ENCODE measurements at places on chromosomes 4 and X.

DNA sequence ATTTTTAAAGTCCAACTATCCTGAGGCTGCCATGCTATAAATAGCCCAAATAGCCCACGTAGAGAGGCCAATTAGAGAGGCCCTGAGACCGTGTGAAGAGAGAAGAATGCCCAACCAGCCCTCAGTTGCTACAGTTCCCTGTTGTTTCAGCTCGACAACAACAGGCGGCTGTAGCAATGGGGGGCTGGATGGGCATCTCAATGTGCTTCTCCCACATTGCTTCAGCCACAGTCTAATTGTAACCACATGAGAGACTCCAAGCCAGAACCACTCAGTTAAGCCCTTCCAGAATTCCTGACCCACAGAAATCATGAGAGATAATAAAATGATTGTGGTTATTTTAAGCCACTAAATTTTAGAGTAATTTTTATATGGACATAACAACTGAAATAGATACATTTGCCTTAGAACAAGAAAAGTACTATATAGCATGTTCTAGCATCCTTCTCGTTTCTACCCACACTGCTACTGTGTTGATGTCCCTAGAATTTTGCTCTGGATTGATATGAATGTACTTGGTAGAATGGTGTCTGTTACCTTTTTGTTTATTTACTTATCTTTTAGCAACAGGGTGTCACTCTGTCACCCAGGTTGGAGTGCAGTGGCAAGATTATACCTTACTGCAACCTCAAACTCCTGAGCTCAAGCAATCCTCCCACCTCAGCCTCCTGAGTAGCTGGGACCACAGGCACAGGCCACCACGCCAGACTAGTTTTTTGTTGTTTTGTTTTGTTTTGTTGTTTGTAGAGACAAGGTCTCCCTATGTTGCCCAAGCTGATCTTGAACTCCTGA lies 436.4 kb downstream of the BCOR start:
- no peak for DNase-seq

- no peak for DNase-seq
Measured at GRCh38 chrX:40260146-40260747, 162.5 kb upstream of the BCOR start.

DNA sequence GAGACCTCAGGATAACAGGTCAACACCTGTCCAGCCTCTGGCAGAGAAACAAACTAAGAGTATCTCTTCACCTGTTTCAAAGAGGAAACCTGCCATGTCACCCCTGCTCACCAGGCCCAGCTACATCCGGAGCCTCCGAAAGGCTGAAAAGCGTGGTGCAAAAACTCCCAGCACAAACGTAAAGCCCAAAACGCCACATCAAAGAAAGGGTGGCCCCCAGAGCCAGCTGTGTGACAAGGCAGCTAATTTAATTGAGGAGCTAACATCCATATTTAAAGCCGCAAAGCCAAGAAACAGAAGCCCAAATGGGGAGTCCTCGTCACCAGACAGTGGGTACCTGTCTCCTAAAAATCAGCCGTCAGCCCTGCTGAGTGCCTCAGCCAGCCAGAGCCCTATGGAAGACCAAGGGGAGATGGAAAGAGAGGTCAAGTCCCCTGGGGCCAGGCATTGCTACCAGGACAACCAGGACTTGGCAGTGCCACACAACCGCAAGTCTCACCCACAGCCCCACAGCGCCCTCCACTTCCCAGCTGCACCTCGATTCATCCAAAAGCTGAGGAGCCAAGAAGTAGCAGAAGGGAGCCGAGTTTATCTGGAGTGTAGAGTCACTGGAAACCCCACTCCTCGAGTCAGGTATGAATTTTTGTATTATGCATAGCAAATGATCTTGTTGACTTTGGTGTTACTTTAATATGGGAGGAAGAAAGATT lies 15.1 kb downstream of the PALLD start:
- DNase-seq: peak; percentile 70

DNA sequence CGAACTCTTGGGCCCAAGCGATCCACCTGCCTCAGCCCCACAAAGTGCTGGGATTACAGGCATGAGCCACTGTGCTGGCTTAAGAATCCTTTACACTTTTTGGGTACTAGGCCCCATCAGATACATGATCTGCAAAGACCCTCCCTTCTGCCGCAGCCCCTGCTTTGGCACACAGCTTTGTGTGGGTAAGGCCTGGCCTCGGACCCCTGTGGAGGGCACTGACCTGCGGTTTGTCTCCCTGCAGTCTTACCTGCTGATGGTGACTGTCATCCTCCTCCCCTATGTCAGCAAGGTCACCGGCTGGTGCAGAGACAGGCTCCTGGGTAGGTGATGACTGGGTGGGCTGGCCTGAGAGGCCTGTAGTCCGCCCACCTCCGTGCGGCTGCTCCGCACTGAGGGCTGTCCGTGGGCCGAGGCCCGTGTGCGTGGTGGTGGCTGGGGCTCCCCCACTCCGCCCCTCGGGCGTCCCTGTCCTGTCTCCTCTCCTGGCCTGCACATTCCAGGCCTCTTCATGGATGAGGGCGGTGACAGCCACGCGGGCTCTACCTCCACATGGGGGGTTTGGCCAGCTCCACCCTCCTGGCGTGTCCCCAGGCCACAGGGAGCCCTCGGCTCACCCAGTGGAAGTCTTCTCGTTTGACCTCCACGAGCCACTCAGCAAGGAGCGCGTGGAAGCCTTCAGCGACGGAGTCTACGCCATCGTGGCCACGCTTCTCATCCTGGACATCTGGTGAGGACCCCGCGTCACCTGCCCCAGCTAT lies 18.0 kb downstream of the DGKQ start:
- no peak for DNase-seq

DNA sequence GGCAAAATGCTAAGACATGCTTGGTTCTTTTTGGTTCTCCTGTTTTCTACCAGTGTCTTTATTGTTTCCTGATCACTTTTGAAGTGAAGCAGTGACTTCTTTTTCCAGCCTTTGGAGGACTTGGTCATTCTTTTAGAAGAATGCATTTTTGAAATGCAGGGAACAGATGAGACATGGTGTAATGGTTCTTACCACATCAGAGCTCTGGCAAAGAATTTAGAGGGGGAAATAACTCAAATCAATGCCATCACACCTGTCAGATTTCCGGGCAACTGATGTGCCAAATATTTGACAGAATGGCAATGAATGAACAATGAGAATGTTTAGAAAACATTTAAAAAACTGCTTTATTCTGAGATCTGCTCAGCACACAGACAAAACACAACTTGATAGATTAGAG lies 519.6 kb downstream of the IQCM start:
- no peak for DNase-seq

GRCh38 chr4:110869862-110870572 lies 247.1 kb upstream of the PITX2 start:
- no peak for DNase-seq

DNA sequence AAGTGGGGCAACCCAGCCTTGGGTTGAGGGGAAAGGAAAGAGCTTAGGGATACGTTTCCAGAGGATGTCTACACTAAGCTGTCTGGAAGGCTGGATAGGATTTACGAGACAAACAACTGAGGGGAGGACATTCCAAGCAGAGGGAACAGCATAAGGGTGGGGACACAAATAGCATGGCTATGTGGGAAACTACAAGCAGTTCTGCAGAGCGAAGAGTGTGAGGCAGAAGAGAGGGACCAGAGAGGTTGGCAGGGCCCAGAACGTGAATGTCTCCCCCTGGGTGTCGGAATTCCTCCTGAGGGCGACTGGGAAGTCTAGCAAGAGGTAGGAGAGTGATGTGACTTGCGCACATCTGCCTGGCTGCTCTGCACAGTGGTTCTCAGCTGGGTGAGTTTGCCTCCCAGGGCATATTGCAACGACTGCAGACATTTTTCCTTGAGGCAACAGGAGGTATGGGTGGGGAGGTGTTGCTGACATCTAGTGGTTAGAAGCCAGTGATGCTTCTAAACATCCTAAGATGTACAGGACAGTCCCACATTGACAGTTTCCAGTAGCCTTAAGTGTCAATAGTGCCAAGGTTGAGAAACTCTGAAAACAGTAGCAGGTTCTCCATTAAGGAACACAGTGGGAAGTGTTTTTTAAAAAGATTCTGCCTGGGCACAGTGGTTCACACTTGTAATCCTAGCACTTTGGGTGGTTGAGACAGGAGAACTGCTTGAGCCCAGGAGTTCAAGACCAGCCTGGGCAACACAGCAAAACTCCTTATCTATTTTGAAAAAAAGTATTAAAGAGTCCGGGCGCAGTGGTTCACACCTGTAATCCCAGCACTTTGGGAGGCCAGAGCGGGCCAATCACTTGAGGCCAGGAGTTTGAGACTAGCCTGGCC lies 9.2 kb downstream of the NDUFA1 start:
- DNase-seq: peak; percentile 15

DNA sequence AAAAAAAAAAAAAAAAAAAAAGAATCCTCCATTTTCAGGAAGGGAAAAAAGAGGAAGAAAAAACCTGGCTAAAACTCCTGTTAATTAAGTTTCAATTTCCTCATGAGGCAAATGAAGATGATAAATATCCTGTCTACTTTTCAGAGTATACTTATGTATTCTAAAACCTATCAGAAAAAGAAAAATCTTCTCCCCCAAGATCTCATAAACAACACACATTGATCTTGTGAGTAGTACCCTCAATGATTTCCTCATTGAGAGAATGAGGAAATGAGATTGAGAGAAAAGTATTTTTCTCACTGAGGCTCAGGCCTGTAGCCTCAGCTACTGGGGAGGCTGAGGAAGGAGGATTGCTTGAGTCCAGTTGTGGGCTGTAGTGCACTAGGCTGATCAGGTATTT lies 146.7 kb downstream of the TET2 start:
- no peak for DNase-seq
